ENCODE measurements at places on chromosomes 7 and 10. TPM values are rescaled to one million over a fixed set of nuclear protein-coding genes. Genes with fewer than 3 reads are reported as not detected.

The PTPN20 gene
- total RNA-seq, result 2.5 TPM

The CALML3 gene
- total RNA-seq, result not detected

The RET gene
- total RNA-seq, result not detected

The CC2D2B gene
- total RNA-seq, result not detected

Data from CD4-positive, alpha-beta T cell (primary cell).